Hippocampal formation (tissue), 2 donors: ENCODE measurements at places on chromosomes 4 and X.
A peak's percentile ranks its signal among the peaks of the same experiment; 100 is the strongest.

GRCh38 chr4:3375688-3376087, 66.1 kb upstream of the HGFAC start:
- no peak for DNase-seq

GRCh38 chr4:182384631-182385091, 141.5 kb downstream of the TENM3 start:
- DNase-seq: no peak

- no peak for DNase-seq
Measured at GRCh38 chr4:44738615-44739014, 12.3 kb upstream of the GNPDA2 start.

DNA sequence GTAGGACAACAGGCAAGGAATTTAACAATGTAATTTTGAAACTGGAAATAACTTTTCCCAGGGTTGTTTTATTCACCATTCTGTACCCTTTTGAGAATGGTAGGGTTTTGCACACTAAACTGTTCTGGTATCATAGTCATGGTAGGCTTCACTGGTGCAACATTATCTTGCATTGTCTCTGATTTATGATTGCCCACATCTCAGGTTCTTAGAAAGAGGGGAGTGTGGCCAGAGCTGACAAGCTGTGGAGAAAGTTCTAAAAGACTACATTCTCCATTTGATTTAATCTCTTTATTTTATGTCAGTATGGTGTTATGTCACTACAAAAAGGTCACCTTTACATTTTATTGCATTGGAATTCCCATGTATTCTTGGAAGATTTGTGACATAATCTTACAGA, 447.3 kb downstream of the GRIA2 start:
- DNase-seq: no peak

- no peak for DNase-seq
Measured at GRCh38 chrX:153732401-153732800, 7.7 kb downstream of the ABCD1 start.

DNA sequence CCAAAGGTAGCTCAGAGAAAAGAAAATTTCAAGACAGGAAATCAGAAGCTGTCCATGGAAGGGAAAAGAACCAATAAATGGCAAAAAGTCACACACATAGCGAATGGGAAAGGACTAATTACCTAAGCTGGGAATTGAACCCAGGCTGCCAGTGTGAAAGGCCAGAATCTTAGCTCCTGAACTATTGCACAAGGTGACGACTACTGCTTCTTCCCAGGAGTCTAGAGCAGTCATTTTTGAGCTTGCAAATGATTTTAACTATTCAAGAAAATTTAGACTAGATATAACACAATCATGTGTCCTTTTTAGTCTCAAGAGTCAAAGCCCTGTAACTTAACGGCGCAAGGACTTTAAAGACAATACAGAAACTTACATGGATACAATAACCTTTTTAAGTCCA, 34.1 kb upstream of the ZNF81 start:
- peak; percentile 0 for DNase-seq

DNA sequence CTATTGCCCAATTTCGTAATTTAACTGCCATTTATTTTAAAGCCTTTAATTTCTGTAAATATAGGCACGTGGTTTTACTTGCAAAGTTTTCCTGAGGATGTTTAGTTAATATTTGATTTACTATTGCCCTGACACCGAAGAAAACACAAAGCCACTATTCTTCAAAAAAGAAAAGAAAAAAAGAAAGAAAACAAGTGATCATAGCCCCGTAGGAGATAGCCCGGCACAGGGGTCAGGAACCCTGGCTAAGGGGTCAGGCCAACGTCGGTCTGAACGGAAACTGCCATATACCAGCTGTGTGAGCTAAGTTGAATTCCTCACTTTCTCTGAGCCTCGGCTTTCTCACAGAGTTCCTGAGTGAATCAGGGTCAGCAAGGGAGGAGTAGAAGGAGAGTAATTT, 17.7 kb upstream of the LAMP2 start:
- DNase-seq: no peak

GRCh38 chr4:148094149-148094548, 348.1 kb downstream of the NR3C2 start:
- no peak for DNase-seq

DNA sequence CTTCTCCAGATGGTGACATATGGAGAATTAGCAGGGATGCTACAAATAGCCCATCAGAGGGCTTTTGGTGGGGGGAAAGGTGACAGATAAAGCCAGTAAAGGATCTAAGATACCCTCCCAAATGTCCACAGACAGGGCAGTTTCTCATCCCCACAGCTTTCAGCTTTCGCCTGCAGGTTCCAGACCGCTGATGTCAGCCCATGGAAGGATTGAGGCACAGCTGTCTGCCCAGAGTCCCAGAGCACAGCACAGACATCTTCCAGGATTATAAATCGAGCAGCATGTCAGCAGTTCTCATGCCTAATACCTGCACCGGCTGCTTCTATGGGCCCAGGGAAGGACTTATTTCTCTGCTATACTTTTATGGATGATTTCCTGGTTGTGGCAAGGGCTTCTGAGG, 96.7 kb upstream of the MXRA5 start:
- DNase-seq: no peak

DNA sequence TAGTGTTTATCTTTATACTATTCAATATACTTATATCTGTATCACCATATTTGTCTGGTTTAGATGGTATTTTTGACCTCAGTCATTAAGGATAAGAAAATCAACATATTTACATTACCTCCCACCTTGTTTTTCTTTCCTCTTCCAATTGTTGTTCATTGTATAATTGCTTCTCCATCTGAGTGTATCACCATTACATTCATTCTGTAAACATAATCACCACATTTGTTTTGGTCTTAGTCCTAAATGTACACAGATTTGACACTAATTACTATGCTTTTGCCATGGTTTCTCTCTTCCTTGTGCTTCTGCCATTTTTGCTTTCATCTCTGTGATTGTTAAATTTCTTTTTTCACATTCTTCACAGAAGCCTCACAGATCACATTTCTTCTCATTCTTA, 12.7 kb downstream of the ARMCX6 start:
- DNase-seq: no peak

GRCh38 chr4:15779306-15779705, 1.2 kb downstream of the CD38 start:
- DNase-seq: peak; percentile 42

GRCh38 chr4:88600176-88600838, 8.0 kb downstream of the HERC3 start:
- DNase-seq: no peak

DNA sequence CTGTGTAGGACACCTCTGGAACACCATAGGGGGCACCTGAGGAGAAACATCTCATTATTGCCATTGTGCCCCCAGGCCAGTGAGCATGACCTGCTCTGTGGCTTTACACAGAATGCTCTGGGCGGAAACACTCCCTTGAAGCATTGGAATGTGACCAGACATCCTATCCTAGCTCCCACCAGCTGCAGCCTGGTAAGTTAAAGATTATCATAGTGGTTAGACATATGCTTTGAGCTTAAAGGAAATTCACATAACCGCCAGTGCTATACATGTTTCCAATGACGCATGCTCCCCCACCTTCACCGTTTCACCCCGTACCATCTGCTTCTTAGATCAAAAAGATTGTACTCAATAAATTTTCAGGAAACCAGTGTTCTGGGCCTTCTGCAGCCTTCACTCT, 217.7 kb upstream of the CENPE start:
- DNase-seq: no peak

DNA sequence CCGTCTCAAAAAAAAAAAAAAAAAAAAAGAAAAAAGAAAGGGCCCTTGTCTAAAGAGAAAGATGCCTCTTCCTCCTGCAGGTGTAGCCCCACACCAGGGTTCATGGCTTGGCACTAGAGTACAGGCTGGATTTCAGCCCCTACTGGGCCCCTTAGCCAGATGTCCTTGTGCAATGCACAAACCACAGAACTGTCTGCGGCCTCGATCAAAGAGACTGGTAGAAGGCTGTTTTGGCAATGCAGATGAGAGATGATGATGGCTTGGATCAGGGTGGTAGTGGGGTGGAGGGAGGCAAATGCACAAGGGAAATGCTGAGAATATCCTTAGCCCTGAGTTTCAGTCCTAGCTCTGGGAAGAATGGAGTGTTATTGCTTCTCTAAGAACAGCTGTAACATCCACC, 26.5 kb upstream of the TSR2 start:
- DNase-seq: no peak

- no peak for DNase-seq
Measured at GRCh38 chr4:26557164-26557563, 26.7 kb upstream of the TBC1D19 start.

- no peak for DNase-seq
Measured at GRCh38 chrX:106927023-106927422, 6.8 kb downstream of the CLDN2 start.

GRCh38 chr4:78446619-78447018, 105.0 kb upstream of the ANXA3 start:
- no peak for DNase-seq

- DNase-seq: no peak
Measured at GRCh38 chrX:110836982-110837381, 41.4 kb upstream of the CHRDL1 start.
